Stimulated activated naive CD8-positive, alpha-beta T cell treated with anti-CD3 and anti-CD28 coated beads, Interleukin-15, Interleukin-2, amounts not matched to agents 100 U/mL and 50 U/mL, for 24 hours (primary cell): ENCODE measurements at places on chromosomes 16 and 17.

DNA sequence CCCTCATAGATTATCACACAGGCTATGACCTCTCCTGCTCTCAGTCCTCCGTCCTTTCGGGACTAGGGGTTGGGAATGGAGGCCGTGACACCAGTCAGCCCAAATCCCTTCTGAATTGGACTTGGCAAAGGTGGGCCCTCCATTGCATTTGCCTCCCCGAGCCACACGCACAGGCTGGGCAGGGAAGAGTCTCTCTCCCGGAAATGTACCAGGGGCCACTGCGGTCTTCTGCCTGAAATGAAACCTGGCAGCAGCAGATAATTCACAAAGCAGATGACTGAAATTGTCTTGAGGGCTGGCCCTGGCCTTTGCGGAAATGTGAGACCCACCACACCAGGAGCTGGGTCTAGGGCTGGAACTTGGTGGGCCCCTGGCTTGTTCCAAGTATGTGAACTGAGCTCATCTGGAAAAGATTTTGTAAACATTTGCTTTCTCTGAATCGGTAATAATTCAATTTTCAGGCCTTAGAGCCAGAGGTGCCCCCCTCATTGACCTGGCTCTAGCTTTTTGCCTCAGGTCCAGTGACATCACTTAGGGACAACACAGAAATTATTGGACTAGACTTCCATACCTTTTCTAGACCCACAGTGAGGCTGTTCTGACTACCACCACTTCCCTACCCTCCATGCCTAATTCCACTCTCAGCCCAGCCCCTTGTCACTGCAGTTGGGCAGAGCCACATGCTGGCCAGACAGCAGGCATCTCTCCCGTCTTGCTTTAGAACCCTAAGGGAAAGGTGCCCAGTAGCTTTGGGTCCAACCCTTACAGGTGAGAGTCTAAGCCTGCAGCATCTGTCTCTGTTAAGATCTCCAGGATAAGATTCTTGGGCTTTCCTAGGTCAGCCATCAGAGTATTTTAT lies 75.2 kb downstream of the CCDC182 start:
- no peak for DNase-seq

DNA sequence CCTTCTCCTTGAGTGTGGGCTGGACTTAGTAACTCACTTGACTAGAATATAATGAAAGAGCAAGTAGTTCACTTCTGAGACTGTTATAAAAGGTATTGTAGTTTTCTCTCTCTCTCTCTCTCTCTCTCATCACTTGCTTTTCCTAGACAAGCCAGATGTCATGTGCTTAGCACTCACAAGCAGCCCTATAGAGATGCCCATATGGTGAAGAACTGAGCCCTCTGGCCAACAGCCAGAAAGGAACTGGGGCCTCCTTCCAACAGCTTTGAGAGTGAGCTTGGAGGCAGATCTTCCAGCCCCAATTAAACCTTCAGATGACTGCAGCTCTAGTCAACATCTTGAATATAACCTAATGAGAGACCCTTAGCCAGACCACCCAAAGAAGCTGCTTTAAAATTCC lies 440.5 kb downstream of the GRIN2A start:
- no peak for DNase-seq

- peak; percentile 24 for DNase-seq
These were observed 8.9 kb downstream of the MYH10 start for GRCh38 chr17:8621585-8621984.

- DNase-seq: no peak
These were observed 831 bp downstream of the SMIM22 start for GRCh38 chr16:4795828-4796572.

GRCh38 chr16:21197112-21197511 lies 14.3 kb downstream of the ZP2 start:
- no peak for DNase-seq

DNA sequence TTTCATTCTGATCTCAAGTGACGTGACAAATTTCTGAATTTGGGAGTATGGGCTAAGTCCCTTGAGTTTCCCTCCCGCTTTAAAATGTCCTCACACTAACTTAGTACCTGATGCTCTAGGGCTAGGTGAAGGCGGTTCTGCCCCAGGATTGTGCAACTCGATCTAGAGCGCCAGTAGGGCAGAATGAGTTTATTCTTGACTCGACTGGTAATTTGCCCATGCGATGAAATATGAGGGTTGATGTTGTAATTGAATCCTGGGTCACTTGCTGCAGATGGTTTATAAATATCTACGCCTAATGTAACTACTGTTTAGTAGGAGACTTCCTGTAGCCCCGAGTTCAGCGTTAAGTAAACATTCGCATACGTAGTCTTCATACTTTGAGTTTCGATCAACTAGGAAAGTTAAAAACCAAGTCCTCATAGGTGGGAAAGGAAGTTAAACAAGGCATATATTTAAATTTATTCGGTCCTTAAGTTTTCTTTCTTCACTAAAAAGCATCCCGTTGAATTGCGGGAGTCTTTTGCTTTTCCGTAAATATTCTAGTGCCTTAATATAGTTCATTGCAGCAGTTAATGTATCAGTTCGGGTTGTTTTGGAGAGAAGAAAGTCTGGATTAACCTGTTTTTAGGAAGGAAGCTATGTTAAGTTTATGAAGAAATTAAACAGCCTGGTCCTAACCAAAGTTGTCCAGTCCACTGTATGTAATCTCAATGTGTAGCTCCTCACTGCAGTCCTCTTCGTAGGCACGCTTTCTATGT lies 1.6 kb downstream of the CTCF start:
- no peak for DNase-seq

DNA sequence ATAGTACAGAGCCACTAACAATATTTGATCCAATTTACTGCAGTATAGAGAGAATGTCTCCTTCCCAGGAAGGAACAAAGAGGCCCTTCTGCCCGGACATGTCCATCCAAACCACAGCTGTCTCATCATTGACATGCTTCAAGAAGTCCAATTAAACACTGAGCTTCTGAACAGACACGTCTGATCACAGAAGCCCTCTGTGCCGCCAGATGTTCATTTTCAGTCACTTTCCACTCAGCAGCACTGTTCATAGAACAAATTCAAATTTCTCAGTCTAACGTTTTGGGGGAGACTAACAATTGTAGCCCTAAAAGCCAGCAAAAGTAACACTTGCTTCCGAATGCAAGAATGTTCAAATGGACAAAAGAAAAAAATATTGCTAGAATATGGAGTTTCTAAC lies 15.3 kb downstream of the ZC3H7A start:
- no peak for DNase-seq

DNA sequence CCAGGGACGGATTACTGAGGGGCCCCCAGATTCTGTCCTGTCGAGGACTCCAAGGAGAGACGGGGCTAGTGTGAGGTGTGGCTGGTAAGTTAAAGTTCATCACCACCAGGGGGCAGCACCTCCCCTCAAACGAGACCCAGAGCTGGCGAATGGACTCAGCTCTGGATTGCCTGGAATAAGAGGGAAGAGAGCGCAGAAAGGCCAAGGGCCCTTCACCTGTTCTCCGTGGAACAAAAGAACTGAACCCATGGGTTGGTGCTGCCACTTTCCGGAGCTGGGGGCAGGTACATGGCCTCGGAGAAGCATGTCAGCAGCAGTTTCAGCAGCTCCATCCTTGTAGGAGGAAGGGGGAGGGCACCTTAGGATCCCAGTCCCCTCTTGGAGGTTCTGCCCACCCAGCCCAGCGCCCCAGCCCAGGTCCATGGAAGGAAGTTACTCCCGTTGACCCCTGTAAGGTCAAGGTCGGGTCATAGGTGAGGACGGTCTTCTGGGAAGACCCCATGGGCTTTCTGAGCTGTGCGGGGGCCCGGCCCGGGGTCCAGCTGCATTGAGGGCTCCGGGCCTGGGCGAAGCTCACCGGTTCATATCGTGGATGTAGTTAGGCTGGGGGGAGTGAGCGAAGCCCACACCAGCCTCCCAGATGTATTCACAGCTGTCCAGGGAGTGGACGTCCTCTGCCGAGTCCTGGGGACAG lies 10.8 kb downstream of the HID1 start:
- peak; percentile 89 for DNase-seq

- no peak for DNase-seq
These were observed 4.8 kb downstream of the BTBD17 start for GRCh38 chr17:74356646-74357465.
